Esophagus squamous epithelium (tissue), 5 donors: ENCODE measurements at places on chromosomes 2 and 18. TPM values are rescaled to one million over a fixed set of nuclear protein-coding genes. Genes with fewer than 3 reads are reported as not detected.

CBLN2 gene
- total RNA-seq, result not detected

RALBP1 gene
- 74.0 TPM for total RNA-seq

CRACDL gene
- 10.6 TPM for total RNA-seq

AKAIN1 gene
- total RNA-seq, result 0.95 TPM

ESCO1 gene
- 12.3 TPM for total RNA-seq

GRCh38 chr18:54762386-54762785 lies 65.9 kb upstream of the RAB27B start:
- no peak for DNase-seq

DNA sequence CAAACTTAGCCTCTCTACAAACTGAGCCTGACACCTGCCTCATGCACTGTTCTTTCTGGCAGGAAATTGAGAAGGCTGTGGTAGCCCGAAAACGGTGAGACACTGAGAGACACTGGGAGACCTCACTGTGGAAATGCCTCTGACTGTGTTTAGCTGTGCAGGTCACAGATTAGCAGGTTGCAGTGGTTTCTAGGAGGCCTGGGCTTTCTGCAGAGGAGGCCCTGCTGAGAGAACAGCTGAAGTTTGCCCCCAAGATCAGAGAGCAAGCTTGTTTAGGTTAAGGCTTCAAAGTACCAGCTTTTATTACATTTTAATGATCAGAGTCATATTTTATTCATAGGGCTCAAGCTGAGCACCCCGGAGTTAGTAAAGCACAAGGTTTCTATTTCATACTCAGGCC lies 68.7 kb upstream of the LYPD6 start:
- no peak for DNase-seq

GRCh38 chr2:54903736-54904554 lies 146.3 kb downstream of the RTN4 start:
- no peak for DNase-seq

DNA sequence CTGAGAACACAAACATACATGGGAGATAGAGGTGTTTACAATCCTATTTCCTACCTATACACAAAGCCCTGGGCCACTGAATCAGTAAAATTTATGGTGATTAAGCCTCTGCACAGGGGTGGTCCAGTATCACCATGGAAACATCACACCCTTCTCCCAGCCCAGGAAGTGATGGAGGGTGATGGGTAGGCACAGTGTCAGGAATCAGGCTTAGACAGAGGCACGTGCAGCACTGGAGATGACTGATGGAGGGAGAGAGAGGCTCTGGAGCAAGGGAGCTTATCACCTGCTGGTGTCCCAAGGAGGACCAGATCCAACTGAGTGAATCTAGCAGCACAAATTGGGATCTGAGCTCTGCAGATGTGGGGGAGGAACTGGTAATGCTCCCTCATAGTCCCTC lies 117.2 kb downstream of the RPIA start:
- DNase-seq, result no peak

GRCh38 chr2:20044778-20045177 lies 6.7 kb downstream of the LAPTM4A start:
- DNase-seq, result no peak

DNA sequence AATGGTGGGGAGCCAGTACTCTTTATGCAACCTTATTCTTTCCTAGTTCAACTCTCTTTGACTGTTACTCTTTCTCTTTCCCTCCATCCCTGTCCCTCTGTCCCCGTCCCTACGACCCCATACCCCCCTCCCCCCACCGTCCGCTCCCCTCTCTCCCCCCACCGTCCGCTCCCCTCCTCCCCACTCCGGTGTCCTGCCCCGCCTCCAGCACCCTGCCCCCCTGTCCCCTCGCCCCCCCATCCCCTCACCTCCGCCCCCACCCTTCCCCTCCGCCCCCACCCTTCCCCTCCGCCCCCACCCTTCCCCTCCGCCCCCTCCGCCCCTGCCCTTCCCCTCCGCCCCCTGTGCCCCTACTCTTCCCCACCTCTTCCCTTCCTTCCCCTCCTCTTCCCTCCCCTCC lies 128.4 kb downstream of the LPIN1 start:
- DNase-seq, result no peak

DNA sequence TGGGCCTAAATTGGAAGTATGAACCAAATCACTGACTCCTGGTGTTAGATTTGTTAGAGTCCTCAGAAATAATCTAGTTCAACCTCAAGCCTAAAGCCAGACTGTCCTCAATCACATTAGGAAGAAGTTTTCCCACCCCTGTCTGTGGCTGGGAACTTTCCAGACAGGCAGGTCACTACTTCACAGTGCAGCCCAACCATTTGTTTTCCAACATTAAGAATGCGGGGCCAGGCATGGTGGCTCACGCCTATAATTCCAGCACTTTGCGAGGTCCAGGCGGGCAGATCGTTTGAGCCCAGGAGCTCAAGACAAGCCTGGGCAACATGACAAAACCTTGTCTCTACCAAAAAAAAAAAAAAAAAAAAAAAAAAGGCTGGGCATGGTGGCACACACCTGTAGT lies 5.5 kb upstream of the OSBPL1A start:
- no peak for DNase-seq
